Breast epithelium (tissue), 4 donors: ENCODE measurements at places on chromosomes 1 and 21. TPM values are rescaled to one million over a fixed set of nuclear protein-coding genes. Genes with fewer than 3 reads are reported as not detected.

GRCh38 chr1:227771326-227771725 is 36.1 kb downstream of the SNAP47 start:
- no peak for DNase-seq

S100A2 gene
- 0.33 TPM for total RNA-seq

DNA sequence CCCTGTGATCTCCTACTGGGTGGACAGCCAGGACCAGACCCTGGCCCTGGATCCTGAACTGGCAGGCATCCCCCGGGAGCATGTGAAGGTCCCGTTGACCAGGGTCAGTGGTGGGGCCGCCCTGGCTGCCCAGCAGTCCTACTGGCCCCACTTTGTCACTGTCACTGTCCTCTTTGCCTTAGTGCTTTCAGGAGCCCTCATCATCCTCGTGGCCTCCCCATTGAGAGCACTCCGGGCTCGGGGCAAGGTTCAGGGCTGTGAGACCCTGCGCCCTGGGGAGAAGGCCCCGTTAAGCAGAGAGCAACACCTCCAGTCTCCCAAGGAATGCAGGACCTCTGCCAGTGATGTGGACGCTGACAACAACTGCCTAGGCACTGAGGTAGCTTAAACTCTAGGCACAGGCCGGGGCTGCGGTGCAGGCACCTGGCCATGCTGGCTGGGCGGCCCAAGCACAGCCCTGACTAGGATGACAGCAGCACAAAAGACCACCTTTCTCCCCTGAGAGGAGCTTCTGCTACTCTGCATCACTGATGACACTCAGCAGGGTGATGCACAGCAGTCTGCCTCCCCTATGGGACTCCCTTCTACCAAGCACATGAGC is 17.2 kb upstream of the SLC25A44 start:
- no peak for DNase-seq

DNA sequence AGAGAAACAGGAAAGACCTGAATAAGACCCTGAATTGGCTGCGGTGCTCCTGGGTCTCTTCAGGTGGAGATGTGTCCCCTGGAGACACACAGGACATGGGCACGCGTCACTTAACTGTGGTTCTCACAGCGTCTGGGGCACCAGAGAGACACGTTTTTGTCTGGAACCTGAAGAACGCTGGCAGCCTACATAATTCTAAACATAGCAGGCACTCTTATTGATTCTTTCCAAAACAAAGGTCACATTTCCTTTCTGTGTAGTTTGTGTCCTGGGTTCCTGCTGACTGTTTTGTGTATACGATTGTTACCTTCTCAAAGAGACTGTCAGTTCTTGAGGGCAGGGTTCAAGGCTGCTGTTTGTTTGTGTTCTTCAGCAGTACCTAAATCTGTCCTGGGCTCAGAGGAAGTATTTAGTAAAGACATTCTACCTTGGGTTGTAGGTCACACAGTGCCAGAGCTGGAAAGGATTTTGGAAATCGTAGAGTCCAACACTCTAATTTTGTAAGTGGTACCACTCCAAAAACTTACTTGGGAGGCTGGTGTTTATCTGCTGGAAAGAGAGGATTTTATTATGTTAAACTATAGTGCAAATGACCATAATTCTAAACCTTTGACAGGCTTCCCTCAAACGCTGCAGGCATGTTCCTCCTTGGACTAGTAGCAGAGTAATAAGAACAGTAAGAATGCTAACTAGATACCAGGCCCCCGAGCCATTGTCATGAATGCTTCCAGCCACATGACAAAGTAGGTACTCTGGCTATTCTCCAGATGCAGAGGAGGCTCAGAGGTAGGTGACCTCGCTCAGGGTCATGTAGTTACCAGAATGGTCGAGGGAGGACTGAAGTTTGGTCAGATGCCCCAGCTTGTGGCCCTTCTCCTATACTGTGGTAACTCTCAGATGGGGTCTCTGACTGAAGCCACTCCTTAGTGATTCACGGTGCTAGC is 164.3 kb downstream of the DHRS3 start:
- DNase-seq, result peak; percentile 57

DNA sequence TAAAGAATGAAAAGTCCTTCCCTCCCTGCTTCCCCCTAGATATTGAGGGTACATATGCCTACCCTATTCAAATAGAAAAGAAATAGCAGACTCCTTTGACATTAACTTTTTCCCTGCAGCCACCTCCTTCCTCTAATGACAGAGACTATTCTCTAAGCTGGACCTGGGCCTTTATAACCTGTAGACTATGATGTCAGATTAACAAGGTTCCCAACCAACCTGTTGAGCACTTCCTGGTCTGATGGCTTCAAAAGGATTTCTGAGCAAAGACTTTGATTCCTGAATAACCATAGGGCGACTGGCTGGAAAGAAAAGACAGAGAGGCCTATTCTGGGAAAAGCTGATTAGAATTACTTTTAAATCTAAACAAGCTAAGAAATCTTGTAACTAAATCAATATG is 18.4 kb upstream of the C1orf216 start:
- DNase-seq, result no peak

- peak; percentile 70 for DNase-seq
Measured at GRCh38 chr1:19918057-19918456, 5.4 kb downstream of the PLA2G2E start.

DNA sequence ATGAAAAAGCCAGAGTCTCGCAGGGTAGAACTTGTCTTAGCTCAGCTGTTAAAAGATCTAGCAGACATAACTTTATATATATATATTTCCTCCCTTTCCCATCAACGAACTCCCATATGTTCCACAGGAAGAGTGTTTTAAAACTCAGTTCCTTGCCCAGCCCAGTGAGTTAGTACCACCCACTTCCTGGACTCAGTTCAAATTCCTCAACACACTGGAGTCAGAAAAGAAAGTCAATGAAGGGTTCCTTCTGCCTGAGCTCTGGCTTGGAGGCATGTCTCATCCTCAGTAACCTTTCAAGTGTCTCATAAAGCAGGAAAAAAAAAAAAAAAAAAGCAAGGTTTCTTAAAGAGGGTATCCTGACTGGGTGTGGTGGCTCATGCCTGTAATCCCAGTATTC is 15.6 kb downstream of the TPM3 start:
- DNase-seq, result no peak

- no peak for DNase-seq
Measured at GRCh38 chr21:29303288-29303687, 4.6 kb downstream of the BACH1 start.

GRCh38 chr1:234918961-234919761 is 209.5 kb downstream of the TOMM20 start:
- DNase-seq, result peak; percentile 67

FNDC7 gene
- not detected for total RNA-seq

DNA sequence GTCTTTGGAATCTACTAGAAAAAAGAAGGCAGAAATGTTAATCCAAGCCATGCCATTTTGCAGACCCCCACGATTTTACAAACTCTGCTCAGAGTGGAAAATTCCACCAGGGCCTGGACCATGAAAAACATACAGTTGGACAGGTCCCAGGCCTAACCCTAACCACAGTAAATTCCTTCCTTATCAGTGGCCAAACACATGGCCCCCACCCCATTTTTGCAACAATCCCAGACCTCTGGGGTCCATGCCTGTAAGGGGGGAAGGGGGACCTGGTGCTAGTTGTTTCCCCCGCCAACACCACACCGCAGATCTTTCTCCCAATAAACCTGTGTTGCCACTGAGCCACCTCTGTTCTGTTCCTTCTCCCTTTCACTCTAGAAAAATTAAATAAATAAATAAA is 1352.7 kb downstream of the AMY1C start:
- no peak for DNase-seq

CASQ1 gene
- total RNA-seq, result not detected

DNA sequence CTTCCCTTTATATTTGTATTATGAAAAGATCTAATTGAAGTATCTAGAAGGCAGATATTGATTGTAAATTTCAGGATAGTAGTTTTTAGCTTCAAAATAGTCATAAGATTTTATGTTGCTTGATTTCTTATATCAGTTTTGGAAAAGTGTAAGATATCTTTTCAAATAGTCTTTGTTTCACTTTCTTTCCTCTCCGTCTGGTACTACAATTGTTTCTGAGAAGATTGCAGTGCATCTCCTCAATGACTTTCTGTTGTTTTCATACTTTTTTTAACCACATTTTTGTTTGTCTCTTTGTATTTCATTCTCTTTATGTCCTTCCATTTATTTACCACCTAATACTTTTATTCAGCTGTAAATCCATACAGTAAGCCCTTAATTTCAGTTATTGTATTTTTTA is 964.6 kb upstream of the B3GALT2 start:
- DNase-seq, result no peak

- no peak for DNase-seq
Measured at GRCh38 chr1:248853663-248854375, 5.1 kb downstream of the ZNF692 start.
